A172 (cell line): ENCODE measurements at places on chromosomes 7 and 10. TPM values are rescaled to one million over a fixed set of nuclear protein-coding genes. Genes with fewer than 3 reads are reported as not detected.

ZNF277 gene
- total RNA-seq = 20.6 and 30.9 TPM in 2 replicates

NODAL gene
- not detected in 2 replicates for total RNA-seq

DNA sequence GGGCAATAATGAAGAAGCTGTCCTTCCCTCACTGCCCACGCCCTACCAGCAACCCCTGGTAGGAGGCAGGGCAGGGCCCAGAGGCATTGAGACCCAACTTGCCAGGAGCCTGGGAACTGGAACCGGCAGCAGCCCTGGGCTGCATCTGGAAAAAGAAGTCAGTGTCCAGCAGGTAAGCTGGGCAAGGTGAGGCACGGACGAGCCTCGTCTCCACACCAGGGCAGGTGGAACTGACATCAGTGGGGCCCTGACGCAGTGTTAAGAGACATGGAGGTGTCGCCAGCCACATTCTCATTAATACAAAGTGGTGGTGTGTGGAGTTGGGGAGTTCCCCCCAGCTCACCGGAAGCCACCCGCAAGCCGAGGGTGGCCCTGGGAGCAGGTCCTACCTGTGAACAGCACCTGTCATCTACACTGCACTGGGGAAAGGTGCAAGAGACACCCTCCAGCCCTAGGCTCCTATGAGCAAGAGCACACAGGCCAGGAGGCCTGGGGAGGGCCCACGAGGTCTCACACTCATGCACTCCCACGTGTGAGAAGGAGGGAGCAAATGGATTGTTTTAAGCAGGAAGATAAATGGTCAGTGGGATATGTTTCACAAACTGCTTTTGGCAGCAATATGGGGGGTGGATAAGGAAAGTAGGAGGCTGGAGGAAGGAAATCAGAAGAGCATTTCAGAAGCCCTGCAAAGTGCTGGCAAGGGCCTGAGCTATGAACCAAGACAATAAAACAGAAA, 53.6 kb downstream of the COBL start:
- DNase-seq = no peak

ITPRID1 gene
- total RNA-seq = not detected in 2 replicates

GRCh38 chr7:73702226-73702625, 17.2 kb downstream of the STX1A start:
- DNase-seq = no peak

- DNase-seq = peak; percentile 38
Measured at GRCh38 chr7:150927956-150928344, 50.2 kb downstream of the KCNH2 start.

- DNase-seq = no peak
Measured at GRCh38 chr7:105585850-105586500, 4.7 kb upstream of the EFCAB10 start.
